ENCODE measurements at places on chromosomes 5 and 9. TPM values are rescaled to one million over a fixed set of nuclear protein-coding genes. Genes with fewer than 3 reads are reported as not detected.

CEP72 gene
- 3.3 TPM for total RNA-seq

EGFLAM gene
- total RNA-seq, result 1.2 TPM

CAAP1 gene
- total RNA-seq, result 11.8 TPM

SLC28A3 gene
- total RNA-seq, result under 0.01 TPM

MAN1B1 gene
- 118 TPM for total RNA-seq

APBA1 gene
- 15.2 TPM for total RNA-seq

PCDHGB4 gene
- 19.5 TPM for total RNA-seq

RELL2 gene
- total RNA-seq, result 8.5 TPM

GRK6 gene
- total RNA-seq, result 27.5 TPM

PCDHGC5 gene
- 0.24 TPM for total RNA-seq

PCDHAC1 gene
- total RNA-seq, result 0.06 TPM

GRXCR2 gene
- not detected for total RNA-seq

GPR151 gene
- not detected for total RNA-seq

C1QTNF3 gene
- total RNA-seq, result 10.5 TPM

SLC27A6 gene
- 0.29 TPM for total RNA-seq

C1QTNF2 gene
- 0.06 TPM for total RNA-seq

ANKRD20A1 gene
- total RNA-seq, result 0.58 TPM

C6 gene
- 0.05 TPM for total RNA-seq

PDCD1LG2 gene
- total RNA-seq, result 20.4 TPM

LECT2 gene
- total RNA-seq, result not detected

DIRAS2 gene
- total RNA-seq, result 0.18 TPM

UBAP2 gene
- 31.6 TPM for total RNA-seq

RASEF gene
- total RNA-seq, result 0.48 TPM

ENTPD8 gene
- 0.10 TPM for total RNA-seq

CBY3 gene
- 3.0 TPM for total RNA-seq

ECSCR gene
- total RNA-seq, result 345 TPM

EGFL7 gene
- 712 TPM for total RNA-seq

PCDH12 gene
- total RNA-seq, result 67.3 TPM

TRIM7 gene
- total RNA-seq, result 5.3 TPM

TPD52L3 gene
- total RNA-seq, result not detected

MYMK gene
- not detected for total RNA-seq

FGFR4 gene
- total RNA-seq, result 6.2 TPM

NUDCD2 gene
- total RNA-seq, result 4.4 TPM

PHF24 gene
- 0.06 TPM for total RNA-seq

ANXA2R gene
- total RNA-seq, result 11.2 TPM

GFRA3 gene
- total RNA-seq, result not detected

SPINK7 gene
- not detected for total RNA-seq

SMIM3 gene
- 10.2 TPM for total RNA-seq

ANKHD1 gene
- total RNA-seq, result 59.7 TPM

GARIN3 gene
- total RNA-seq, result not detected

SLC6A7 gene
- total RNA-seq, result not detected

PLAC8L1 gene
- total RNA-seq, result not detected

IL3 gene
- total RNA-seq, result not detected

HRH2 gene
- total RNA-seq, result 0.06 TPM

NMUR2 gene
- 0.87 TPM for total RNA-seq

PCDHA13 gene
- 0.10 TPM for total RNA-seq

SMIM32 gene
- total RNA-seq, result not detected

IL17B gene
- total RNA-seq, result not detected

DDX4 gene
- not detected for total RNA-seq

OBP2B gene
- total RNA-seq, result not detected

HBEGF gene
- 59.6 TPM for total RNA-seq

PTGES gene
- total RNA-seq, result not detected

IL9 gene
- total RNA-seq, result not detected

OSTF1 gene
- total RNA-seq, result 63.5 TPM

GRAMD2B gene
- total RNA-seq, result 12.3 TPM

C5orf58 gene
- total RNA-seq, result not detected

CDH6 gene
- 22.1 TPM for total RNA-seq

Measured in glomerular endothelial cell (primary cell).